ENCODE measurements at places on chromosomes 12 and 14.

- DNase-seq = no peak
Observed at GRCh38 chr12:127300753-127301152, 966.2 kb upstream of the TMEM132C start.

- DNase-seq = no peak
Observed at GRCh38 chr12:107484230-107484629, 201.4 kb upstream of the PWP1 start.

GRCh38 chr12:127411166-127411915 lies 855.6 kb upstream of the TMEM132C start:
- no peak for DNase-seq

GRCh38 chr14:75054421-75054820 lies 3.2 kb upstream of the MLH3 start:
- no peak for DNase-seq

DNA sequence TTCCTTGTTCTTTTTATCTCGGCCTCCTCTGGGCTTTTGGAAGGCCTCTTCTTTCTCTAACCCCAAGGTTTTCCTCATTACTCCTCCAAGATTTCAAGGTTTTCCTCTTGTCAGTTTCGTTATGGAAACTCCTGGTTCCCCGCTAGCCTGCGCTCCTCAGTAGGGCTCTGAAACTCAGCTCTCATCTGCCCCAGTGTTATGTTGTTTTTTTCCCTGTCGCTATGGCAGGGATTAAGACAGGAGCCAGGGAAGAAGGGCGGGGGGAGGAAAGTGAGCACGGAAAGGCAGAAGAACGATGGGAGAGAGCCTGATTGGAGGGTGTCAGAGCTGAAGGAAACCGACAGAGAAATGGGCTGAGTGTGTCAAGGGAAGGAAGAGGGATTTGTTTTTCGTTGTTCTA lies 26.5 kb upstream of the JDP2 start:
- no peak for DNase-seq

- DNase-seq = no peak
Observed at GRCh38 chr14:78083837-78084236, 86.3 kb upstream of the NRXN3 start.

- DNase-seq = no peak
Observed at GRCh38 chr12:99390707-99391106, 256.8 kb upstream of the GARIN6 start.

- no peak for DNase-seq
Observed at GRCh38 chr12:101813117-101813516, 17.6 kb downstream of the GNPTAB start.

DNA sequence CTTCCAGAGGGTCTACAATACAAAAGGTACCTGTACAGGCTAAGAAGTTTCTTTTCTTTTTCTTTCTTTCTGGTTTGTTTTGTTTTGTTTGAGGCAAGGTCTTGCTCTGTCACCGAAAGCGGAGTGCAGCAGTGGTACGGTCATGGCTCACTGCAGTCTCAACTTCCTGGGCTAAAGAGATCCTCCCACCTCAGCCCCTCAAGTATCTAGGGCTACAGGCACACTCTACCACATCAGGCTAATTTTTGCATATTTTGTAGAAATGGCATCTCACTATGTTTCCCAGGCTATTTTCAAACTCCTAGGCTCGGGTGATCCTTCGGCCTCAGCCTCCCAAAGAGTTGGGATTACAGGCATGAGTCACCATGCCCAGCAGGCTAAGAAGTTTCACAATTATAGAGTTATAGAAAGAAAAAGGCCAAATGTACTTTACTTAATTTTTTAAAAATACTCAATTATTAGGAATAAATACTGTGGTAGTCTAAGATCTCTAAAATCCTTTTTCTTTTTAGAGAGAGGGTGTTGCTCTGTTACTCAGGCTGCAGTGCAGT lies 3.0 kb upstream of the PIGH start:
- no peak for DNase-seq

GRCh38 chr12:89525824-89526770 lies at the start of gene POC1B:
Gene POC1B (minus strand): TSS chr12:89526047. CDS start chr12:89525895, 152 bp downstream.
- DNase-seq = peak; percentile 60

DNA sequence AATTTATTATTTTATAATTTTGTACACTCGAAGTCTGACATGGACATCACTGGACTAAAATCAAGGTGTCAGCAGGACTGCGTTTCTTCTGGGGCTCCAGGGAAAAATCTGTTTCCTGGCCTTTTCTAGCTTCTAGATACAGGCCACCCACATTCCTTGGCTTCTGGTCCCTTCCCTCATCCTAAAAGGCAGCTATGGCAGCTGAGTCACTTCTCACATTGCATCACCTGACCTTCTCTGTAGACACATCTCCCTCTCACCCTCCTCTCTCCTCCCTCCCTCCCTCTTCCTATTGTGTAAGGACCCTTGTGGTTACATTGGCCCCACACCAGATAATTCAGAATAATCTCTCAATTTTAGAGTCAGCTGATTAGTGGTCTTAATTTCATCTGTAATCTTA lies 92.4 kb downstream of the RPS6KA5 start:
- DNase-seq = no peak

GRCh38 chr14:101171650-101172049 lies 268.1 kb upstream of the RTL1 start:
- DNase-seq = no peak

DNA sequence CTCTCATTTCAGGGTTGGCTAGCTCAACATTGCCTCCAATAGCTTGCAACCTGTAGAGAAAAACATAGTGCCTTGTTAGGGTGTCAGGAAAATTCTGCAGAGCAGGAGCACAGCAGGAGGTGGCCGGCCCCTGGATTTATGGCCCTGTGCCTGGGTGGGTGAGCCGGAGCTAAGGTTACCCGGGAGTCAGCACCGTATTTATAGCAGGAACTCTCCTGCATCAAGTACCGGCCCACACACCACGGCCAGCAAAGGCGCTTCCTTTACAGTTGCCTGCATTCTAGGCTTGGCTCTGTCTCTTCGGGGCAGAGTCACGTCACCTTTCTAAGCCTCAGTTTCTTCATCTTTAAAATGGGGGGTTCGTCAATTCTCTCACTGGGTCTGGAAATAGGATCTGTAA lies 52.8 kb upstream of the EML1 start:
- DNase-seq = no peak

GRCh38 chr12:18262514-18262913 lies 1.2 kb downstream of the PIK3C2G start:
- DNase-seq = no peak

- no peak for DNase-seq
Observed at GRCh38 chr12:13044002-13044905, at the start of gene FAM234B. Gene FAM234B (plus strand): TSS chr12:13044381. CDS start chr12:13044404, 23 bp downstream.

GRCh38 chr12:64670019-64670418 lies 59.7 kb downstream of the RASSF3 start:
- no peak for DNase-seq

- DNase-seq = no peak
Observed at GRCh38 chr14:34912182-34912581, 37.0 kb upstream of the BAZ1A start.

DNA sequence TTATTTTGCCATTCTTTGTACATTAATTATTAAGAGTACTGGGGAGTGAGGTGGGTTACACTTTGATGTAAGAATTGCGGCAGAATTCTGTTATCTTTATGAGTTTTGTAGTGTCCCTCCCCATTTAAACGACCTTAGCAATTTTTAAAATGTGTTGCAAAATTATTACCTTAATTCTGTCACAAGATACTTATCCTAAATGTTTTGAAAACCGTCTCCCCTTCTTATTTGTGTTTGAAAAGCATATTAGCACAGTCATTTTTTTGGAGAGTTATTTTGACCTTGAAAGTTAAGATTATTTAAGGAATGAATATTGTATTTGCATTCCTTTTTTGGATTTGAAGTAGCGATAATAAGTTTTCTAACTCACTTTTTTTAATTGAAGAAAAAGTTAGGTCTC lies 2.2 kb downstream of the ARHGAP5 start:
- no peak for DNase-seq

GRCh38 chr12:124436366-124436765 lies 131.0 kb downstream of the NCOR2 start:
- no peak for DNase-seq

GRCh38 chr12:46407361-46407760 lies 34.8 kb upstream of the SLC38A2 start:
- no peak for DNase-seq

- DNase-seq = peak; percentile 52
Observed at GRCh38 chr14:61145034-61145902, 135.9 kb downstream of the TMEM30B start.

GRCh38 chr14:103656031-103656755 lies 27.2 kb downstream of the KLC1 start:
- DNase-seq = no peak

DNA sequence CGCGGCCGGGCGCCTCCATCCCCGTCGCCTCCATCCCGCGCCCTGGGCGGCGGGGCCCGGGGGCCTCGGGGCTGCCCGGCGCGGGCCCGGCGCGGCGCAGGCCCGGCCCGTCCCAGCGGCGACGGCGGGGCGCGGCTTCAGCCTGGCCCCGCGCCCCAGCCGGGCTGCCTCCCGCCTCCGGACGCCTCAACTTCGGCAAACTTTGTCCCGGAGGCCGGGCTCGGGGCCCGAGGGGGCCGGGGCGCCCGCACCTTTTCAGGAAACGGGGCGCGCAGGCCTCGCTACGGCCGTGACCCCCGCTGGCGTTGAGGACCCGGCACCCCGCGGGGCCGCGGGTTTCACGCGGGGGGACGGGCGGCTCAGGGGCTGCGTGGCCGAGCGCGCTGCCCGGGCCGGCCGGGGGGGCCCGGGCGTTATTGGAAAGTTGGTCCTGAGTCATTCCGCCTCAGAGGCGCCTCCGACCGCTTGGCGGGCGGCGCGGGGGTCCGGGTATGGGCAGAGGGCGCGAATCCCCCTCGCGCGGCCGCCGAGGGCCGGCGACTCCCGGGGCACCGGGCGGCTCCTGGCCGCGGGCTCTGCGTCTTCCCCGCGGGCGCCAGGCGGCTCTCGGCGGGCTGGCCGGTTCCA lies 575 bp downstream of the TRAF3 start:
- DNase-seq = no peak

- DNase-seq = no peak
Observed at GRCh38 chr12:65408441-65408840, 130.0 kb downstream of the MSRB3 start.

- DNase-seq = no peak
Observed at GRCh38 chr14:60107477-60107876, 15.8 kb downstream of the PCNX4 start.

- no peak for DNase-seq
Observed at GRCh38 chr12:41980390-41980789, 164.3 kb downstream of the GXYLT1 start.

DNA sequence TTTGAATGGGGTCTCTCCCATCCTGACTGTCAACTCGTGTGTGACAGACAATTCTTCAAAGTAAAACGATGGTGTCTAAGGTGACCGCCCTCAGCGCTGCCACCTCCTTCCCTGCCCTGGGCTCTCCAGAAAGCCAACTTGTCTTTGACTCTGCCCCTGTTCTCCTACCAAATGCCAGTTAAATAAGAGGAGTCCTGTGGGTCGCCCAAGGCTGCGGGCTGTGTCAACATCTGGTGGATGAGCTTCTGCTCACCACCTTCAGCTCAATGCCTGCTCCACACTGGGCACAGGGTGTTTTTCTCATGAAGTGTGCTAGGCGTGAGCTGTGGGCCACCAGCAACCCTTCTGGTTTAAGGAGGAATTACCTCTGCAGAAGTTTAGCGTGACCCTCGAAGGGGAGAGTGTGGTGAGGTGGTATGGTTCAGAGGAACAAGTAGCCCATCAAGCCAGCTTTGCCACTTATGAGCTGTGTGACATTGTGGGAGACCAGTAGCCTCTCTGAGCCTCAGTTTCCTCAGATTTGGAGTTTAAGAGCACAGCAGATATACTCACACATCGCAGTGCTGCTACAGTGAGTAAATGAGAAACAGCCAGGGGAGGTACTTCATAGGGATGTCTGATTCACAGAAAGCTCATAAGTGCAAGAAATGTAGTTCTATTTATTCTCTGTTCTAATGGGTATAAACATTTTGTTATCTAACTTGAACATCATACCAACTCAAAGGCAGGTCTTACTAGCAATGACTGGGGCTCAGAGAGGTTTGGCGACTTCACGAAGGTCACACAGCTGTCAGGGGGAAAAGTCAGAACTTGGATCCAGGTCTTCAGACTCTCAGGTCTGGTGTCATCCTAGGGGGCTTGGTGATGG lies 12.1 kb downstream of the SERPINA1 start:
- DNase-seq = no peak

DNA sequence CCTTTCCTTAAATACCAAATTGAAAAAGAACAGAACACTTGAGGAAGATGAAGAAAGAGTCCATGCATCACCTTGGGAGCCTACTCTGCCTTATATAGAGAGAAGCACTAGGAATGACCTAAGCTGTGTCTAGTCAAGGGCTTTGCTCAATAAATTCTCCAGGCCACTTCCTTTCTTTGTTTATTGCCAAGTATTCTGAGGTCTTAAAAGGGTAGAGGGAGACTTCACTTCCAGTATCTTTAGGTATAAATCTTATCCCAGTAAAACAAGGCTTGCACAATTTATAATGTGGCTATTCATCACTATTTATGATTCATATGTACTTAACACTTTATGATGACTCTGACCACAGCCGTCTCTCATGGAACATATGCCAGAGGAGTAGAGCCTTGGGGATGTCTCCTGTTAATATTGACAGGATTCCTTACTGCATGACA lies 85.1 kb upstream of the ARHGAP5 start:
- DNase-seq = no peak

- no peak for DNase-seq
Observed at GRCh38 chr12:122183588-122183940, 641 bp downstream of the LRRC43 start.

- DNase-seq = no peak
Observed at GRCh38 chr12:48973941-48974673, 2.6 kb upstream of the WNT10B start.

DNA sequence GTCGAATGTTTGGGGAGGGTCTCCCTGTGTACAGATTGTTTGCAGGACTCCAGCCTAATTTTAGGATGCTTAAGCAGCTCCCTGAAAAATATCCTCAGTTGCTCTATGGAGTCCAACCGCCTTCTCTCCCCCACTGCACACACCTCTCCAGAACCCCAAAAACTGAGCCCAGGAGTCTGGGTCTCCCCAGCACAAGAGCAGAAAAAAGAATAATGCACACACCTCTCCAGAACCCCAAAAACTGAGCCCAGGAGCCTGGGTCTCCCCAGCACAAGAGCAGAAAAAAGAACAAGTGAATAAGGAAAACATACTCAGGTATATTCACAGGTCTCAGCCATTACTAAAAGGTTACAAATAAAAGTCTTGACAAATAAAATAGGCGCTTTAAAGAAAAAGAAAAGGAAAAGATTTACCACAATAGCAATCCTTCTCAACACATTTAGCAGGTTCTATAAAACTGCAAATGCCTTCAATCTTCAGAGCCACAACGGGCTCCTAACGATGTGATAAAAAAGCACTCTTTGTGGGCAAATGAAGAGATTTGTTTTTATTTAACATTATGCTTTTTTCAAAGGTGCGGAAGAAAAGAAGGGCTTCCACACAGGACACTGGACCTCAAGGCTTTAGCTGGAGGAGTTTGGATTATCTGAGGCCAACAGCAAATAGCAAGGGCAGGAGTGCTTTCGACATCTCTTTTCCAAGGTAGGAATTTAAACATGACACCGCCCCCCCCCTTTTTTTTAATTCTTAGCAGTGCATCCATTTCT lies 8.2 kb downstream of the BCL11B start:
- no peak for DNase-seq

DNA sequence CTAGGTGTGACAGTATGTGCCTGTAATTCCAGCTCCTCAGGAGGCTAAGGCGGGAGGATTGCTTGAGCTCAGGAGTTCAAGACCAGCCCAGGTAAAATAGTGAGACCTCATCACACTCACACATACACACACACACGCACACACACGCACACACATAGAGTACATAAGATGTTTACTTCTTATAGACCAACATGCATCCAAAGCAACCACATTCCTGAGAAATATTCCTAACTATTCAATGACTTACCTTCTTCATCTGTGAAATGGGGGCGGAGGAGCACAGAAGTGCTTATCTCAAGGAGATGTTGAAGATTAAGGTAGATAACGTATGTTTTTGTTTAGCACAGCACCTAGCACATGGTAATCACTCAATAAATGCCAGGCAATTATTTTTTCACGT lies 6.4 kb downstream of the NDUFA12 start:
- no peak for DNase-seq
